ENCODE measurements at places on chromosomes 3 and 15.

GRCh38 chr3:117217760-117218316, 508.3 kb downstream of the TUSC7 start:
- no peak for DNase-seq

DNA sequence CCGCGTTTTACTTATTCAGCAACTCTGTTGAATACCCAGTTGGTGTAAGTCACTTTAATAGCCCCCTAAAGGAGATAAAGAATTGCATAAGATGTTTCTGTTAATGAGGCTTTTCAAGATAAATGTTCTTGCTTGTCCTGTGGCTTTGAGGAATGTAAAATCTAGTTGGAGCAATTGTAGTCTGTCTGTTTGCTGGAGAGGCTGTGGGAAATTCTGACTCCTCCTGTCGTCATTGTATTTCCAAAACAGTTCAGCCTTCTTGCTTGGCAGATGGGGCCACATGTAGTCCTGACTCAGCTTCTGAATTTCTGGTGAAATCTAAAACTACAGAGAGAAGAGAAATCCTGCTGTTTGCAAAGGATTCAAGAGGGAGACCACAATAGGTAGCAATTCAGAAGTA, 114.4 kb downstream of the RYR3 start:
- no peak for DNase-seq

GRCh38 chr15:78037779-78038305, 39.7 kb downstream of the TBC1D2B start:
- no peak for DNase-seq

DNA sequence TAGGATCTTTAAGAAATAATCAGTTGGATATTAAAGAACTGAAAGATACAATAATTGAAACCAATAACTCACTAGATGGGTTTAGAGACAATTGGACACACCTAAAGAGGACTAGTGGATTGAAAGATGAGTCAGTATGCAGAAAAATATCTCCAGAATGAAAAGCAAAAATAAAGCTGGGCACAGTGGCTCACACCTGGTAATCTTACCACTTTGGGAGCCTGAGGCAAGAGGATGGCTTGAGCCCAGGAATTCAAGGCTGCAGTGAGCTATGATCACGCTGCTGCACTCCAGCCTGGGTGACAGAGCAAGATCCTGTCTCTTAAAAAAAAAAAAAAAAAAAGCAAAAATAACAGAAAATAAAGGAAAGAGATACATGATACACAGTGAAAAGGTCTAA, 37.4 kb upstream of the CCDC174 start:
- no peak for DNase-seq

GRCh38 chr15:43520138-43520537, 2.7 kb downstream of the MAP1A start:
- no peak for DNase-seq

DNA sequence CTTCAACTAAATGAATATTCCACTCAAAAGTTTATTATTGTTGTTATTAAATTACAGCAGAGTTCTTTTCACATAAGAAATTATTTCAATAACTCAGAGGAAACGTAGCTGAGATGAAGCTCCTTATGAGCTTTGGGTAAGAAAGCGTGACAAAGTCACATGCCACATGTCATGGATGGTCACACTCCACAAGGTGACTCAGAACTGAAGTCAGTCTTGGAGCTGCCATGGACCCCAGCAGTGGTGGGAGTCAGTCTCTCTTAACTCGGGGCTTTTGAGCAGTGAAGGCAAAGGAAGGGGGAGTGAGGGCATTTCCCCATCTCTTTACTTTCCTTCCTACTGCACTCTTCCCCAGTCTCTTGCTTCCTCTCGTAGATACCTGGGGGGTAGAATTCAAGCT, 87.5 kb upstream of the FAM3D start:
- DNase-seq, result no peak

Measured in esophagus muscularis mucosa (tissue), 4 donors.